ENCODE measurements at places on chromosomes 11 and 22.
A peak's percentile ranks its signal among the peaks of the same experiment; 100 is the strongest.

DNA sequence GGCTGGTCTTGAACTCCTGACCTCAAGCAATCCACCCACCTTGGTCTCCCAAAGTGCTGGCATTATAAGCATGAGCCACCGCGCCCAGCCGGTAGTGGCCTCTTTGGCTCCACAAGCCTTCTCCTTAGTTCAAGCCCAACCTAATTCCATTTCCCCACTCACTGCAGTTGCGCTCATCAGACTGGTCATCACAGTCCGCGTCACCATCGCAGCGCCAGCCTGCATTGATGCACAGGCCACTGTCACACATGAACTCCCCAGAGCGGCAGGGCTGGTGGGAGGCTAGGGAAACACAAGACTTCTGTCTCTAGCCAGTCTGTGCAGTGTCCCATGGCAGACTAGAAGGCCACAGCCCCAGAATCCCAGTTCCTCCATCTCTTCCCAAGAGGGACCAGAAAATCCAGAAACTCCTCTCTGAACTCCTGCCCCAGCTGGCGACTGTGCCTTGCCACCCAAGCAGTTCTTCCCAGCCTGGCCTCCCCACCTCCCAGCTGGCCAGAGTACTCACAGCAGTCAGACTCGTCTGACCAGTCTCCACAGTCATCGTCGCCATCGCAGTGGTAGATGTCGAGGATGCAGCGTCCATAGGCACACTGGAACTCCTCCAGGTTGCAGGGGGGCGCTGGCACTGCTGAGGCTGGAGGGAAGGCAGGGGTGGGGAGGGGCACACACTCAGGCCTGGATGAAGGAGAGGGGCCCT, 19.8 kb downstream of the LRP4 start:
- no peak for DNase-seq

DNA sequence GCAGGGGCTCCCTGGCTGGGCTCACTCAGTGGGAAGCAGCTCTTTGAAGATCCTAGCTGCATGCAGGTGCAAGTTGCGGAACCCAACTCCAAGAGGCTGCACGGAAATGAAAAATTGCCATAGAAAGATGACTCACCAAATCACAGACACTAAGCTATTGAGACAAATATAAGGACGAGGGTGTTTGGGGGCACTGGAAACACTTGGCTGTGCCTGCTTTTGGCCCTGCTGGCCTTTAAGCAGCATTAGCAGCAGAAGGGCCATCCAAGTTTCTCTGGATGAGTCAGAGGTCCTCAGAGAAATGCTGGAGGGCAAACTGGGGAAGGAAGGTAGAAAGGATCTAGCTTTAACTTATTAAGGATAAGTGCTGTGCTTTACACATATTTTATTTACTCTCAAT, 282.3 kb downstream of the KIRREL3 start:
- no peak for DNase-seq

DNA sequence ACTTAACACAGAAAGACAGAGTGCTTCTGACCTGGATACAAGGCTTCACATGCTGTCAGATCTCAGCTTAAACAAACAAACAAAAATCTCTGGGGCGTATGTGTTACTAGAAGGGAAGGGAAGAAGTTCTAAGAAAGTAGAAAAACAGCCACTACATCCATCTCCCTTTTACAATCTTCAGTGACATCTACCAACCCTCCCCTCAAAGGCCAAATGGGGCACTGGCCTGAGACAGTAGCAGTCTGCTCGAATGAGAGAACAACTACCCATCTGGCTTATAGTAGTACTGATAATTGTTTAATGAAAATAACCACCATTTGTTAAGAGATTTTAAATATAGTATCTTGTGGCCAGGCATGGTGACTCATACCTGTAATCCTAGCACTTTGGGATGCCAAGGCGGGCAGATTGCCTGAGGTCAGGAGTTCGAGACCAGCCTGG, 29.4 kb downstream of the CCDC83 start:
- DNase-seq: no peak

- DNase-seq: no peak
These were observed 5.2 kb downstream of the MRGPRE start for GRCh38 chr11:3226846-3227567.

GRCh38 chr11:91790346-91791170, 434.1 kb upstream of the FAT3 start:
- no peak for DNase-seq

DNA sequence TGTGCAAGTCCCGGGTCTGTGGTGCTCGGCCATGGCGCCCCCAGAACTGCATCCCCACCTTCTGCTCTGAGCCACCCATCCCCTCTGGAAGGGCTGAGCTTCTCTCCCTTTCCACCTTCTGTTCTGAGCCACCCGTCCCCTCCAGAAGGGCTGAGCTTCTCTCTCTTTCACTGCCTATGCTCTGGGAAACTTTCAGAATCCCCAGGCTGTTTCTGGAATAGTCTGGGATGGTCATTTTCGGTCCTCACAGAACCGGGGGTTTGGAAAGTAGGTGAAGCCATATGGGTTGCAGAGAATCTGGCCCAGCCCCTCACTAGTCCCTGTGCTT, 3.4 kb upstream of the BID start:
- no peak for DNase-seq

DNA sequence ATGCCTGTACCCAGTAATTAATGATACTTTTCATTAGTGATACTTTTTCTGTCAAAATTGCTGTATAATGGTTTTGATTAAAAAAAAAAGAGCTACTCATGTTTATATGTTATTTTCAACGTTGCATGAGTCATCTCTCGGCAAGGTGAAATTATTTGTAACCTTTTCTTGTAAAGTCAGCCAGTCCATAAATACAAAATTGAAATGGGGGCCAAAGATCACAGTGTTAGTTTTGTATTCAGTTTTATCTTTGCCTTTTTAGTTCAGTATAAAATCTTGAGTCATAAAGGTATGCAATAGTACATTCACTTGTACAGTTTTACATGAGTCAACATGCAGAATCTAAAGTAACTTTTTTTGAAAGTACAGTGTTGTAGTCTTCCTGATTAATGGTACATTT, 4.3 kb downstream of the ARHGEF12 start:
- DNase-seq: no peak

DNA sequence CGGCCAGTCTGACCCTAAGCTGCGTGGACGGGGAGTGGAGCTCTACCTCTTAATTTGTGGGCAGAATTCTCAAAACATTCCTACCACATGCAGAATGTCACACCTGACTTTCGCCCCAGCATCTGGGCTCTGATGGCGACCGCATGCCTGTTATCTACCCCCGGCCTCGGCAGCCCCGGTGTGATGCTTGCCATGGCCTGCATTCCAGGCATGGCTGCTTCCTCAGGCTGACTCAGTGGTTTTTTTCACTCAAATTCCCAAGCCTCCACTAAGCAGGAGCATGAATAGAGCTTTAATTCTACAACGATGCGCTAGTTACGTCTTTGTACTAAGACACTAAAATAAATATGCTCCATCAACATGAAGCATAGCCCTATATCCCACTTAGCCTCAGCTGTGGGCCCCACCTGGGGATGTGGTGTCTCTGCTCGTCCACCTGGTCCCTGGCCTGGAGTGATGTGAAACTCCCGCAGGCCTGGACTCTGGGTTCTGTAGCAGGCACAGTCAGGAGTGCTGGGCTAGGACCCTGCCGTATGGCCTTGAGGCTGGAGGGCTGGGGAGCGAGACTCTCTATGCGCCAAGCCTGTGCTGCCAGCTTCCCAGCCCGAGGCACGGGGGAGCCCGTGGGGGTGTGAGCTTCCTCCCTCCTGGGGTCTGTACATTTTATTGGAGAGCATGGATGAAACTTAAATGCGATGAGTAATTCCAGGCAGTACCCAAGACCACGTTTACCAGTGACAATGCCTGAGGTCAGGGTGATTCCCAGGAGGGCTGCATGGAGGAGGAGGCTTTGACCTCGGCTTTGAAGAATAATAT, 153.2 kb downstream of the CTTN start:
- no peak for DNase-seq

- DNase-seq: peak; percentile 13
These were observed 92.8 kb upstream of the OR9G4 start for GRCh38 chr11:56841210-56841810.

DNA sequence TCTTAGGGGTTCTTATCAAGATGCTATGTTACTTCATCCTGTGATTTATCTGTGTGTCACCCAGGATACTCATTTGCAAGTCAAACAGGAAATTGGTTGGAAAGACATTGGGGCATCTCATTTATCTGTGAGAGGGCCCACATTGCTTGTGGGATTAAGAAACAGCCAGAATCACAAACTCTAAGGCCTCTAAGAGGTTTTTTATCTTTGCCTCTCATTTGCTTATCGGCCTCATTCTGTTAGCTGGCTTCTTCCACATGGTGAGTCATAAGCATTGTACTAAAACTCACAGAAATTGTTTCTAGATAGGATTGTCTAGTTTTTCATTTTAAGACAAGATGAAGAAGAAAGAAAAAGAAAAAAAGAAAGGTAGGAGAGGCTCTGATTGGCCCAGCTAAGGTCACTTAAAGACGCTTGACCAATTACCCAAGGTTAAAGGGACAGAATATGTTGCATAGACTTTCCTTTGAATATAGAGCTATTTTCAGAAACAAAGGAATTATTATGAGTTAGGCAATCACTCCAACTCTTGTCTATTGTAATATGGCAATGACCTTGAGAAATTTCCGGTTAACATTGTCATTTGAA, 121.9 kb downstream of the ARHGAP42 start:
- DNase-seq: no peak

DNA sequence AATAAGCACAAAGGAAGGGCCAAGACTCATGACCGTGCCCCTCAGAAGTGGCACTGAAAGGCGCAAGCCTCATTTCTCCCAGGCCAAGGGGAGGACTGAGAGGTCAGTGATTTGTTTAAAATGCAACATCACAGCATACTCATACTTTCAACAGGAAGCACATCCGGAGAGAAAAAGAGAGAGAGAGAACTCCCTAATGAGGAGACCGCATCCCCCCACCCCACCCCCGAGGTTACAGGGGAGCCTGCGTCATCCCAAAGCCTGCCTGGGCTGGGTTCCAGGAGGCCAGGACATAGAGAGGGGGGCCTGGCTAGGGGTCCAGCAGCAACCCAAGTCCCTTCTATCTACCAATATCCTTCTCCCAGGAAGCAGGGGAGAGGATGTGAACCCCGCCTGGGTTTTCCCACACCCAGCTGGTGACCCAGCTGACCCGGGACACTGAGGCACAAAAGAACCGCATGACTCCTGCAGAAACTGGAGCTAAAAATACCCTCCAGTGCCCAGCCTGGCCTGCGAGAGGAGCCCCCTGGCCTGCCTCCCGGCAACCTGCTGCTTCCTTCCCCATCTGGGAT, 3.8 kb downstream of the CSNK1E start:
- DNase-seq: peak; percentile 62

DNA sequence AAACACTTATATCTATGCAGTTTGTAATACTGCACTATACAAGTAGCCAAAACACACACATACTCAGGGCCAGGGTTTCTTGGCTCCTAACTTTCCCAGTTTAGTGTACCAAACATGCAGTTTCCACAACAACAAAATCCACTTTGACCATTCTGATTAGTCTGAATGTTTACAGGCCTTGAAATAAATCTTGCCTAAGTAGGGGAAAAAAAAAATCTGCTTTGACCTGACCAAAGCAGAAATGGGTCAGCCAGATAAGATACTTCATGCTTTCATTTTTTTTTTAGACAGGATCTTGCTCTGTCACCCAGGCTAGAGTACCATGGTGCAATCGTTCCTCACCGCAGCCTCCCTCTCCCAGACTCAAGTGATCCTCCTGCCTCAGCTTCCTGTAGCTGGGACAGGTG, 10.1 kb downstream of the PRR14L start:
- DNase-seq: no peak
